Astrocyte of the hippocampus (primary cell): ENCODE measurements at places on chromosomes 5 and 9.

GRCh38 chr5:72796001-72796400 lies 20.5 kb upstream of the TNPO1 start:
- DNase-seq: no peak

GRCh38 chr5:115770466-115770865 lies 46.0 kb downstream of the CDO1 start:
- no peak for DNase-seq

GRCh38 chr5:39420482-39421145 lies 4.2 kb downstream of the DAB2 start:
- peak; percentile 82 for DNase-seq

DNA sequence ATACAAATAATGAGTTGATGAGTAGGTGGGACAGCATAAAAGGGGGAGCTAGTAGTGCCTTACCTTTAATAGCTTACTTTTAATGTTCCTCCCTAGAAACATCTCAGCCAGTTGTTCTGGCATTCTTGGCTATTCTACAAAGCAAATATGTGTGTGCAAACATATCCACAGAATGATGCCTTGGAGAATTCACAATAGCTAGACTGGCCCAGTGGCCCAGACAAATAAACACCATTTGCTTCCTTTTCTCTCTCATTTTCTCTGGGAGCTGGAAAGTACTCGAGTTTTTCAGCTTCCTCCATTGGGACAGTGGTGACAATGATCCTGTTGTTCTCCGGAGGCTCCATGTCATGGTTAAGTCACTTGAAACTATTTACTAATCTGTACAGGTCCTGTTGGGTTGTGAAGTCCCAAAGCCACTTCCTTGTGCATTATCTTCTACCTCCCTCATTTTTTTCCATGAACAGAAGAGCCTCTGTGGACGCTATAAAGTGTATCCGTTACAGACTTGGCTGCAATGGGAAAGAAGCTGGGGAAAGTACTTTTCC lies 122.9 kb downstream of the DMAC1 start:
- DNase-seq: no peak
